Tibial nerve (tissue), 4 donors: ENCODE measurements at places on chromosomes 11 and 22.

- DNase-seq: peak; percentile 12
Observed at GRCh38 chr22:46971099-46971763, 208.8 kb downstream of the TBC1D22A start.

DNA sequence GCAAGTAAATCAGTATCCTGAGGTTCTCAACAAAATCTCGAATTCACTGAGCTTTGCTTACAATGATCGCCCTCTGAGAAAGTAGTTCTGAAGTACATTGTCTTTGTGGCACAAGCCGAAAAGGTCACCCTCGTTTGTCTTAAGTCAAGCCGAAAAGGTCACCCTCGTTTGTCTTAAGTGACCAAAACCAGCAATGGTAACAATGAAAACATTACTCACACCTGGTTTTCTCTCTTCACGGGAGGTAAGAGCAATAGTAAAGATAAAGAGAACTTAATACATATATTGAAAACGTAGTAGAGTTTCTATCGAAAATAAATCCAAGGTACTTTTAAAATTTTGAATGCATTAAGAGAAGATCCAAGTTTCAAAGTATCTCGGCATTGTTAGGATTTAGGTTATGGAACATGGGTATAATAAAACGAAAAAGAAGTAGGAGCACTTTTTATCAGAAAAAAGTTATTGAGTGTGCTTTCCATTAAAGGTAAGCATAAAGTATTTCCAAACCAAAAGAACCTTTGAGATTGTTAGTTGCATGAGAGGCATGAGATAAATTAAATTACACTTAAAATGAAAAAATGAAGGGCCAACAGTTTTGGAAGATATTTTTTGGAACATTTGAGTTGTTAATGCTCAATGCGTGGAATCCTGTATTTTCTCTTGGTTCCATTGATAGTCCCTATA, 1.2 kb downstream of the BARX2 start:
- DNase-seq: no peak

DNA sequence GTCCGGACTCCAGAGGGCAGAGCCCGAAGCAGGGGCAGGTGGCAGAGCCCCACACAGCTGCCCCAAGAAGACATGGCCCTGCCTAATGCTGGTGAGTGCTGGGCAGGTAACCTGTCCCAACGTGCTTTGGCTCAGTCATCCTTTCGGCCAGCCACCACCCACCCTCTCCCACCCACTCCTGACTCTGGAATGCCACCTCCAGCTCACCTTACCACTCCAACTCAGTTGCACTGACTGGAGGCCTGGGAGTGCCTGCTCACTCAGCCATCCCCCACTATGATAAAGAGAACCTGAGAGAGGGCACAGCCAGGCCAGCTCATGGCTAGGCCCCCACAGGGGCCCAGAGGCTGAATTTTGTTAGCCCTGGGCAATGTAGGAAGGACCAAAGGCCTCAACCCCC, 53.8 kb upstream of the MPEG1 start:
- DNase-seq: no peak

DNA sequence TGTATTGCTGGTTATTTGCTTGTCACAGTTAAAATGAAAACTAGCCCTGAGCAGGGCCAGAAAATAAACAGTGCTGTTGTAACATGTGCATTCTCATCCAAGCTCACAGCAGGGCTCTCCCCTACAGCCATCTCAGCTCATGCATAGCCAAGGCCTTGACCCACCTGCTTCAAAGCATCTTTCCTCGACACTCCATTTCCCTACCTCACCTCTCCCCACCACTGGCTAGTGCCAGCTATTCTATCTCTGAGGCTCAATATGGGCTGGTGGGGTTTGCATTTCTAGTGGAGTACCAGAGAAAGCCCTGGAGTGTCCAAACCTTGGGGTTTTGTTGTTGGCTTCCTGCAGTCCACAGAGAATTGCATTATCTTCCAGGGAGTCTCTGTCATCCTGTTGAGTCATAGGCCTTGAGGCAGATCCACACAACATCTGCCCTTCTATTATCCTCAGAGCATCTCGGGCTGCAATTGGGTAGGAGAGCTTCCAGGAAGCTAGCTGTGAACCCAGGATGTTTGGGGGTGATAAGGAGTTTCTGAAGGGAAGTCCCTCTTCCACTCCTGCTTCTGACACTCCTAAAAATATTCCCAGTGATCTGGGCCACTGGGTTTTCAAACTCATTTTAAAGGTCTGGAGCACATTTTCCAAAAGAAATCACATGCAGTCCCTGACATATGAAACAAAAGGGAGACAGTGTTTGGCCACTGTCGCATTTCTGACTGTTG, 36.1 kb upstream of the AMOTL1 start:
- DNase-seq: no peak

DNA sequence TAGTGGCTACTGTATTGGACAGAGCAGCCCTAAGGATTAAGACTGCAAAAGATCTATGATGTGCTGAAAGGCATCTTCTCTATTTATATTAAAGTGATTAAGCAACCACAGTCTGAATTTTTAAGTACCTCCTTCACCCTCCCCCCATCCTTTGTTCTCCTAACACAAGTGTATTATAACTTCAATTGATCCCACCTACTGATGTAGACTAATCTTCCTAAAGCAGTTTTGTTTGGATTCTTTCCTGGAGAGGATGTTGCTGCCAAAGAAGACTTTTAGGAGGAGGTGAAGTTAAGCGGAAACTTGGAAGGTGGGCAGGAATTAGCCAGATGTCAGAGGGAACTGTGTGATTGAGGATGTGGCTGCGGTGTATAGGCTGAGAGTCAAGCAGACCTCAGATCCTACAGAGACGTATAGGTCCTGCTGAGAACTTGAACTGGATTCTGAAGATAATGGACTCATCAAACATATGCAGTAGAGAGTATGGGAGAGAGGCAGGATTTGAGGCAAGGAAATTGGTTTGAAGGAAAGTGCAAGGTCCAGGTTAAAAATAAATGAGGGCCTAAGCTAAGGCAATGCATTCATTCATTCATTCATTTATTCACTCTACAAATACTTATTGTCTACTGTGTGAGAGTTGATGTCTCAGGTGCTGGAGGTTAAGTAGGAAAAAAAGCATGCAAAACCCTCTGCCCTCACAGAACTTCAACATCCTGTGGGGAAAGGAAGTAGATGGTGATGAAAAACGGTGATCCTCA, 5.2 kb upstream of the RASSF10 start:
- no peak for DNase-seq

- no peak for DNase-seq
Observed at GRCh38 chr11:111982541-111983186, 42.5 kb upstream of the DLAT start.

DNA sequence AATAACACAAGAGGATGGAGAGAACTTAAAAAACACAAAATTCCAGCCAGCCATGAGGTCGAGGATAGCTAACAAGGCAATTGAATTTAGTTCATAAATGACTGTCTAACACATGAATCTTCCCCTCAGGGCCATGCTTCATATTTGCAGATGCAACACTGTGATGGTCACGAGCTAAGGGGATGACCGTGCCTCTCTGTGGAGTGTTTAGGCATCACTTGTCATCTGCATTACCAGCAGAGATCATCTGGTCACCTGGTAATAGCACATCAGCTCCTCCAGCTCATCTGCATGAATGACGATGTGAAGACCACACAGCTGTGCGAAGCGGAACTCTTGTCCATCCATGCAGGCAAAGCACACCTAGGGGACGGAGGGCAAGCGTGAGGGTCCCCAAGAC, 20.9 kb upstream of the SLC25A1 start:
- no peak for DNase-seq

GRCh38 chr22:46002757-46003270, 25.9 kb upstream of the WNT7B start:
- no peak for DNase-seq

- no peak for DNase-seq
Observed at GRCh38 chr11:491358-491757, 15.7 kb downstream of the RNH1 start.

GRCh38 chr11:43802509-43802908, 78.1 kb upstream of the ALKBH3 start:
- no peak for DNase-seq

DNA sequence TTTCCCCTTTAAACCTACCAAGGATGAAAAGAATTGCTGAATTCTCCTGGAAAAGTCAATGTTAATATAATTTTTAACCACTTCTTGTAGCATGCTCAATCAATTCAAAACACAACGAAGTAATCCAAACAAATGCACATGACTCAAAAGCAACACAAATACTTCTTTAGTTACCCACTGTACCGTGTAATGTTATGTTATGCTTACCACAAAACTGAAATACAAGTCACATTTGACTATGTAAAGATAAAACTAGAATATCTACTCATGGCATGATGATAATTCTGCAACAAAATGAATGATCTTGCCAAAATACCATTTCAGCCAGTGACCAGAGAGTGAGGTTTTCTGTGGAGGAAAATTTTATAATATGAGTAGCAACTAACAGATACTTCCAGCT, 587.0 kb downstream of the DLG2 start:
- DNase-seq: no peak

DNA sequence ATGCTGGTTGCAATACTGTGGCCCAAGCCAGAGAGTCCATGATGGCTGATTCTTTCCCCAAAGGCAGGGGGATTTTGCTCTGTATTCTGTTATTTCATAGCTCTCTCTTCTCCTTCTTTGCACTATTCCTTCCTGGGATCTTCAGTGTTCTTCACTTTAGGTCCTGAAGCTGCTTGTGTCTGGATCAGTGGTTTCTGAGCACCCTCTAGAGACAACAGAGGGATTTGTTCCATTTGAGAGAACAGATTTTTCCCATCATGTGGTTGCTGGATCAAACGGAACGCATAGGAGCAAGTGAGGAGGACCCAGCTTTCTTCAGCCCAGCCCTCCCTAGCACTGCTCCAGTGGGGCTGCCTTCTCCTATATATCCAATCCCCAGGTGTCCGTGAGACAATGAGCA, 68.7 kb upstream of the SYN3 start:
- DNase-seq: no peak

DNA sequence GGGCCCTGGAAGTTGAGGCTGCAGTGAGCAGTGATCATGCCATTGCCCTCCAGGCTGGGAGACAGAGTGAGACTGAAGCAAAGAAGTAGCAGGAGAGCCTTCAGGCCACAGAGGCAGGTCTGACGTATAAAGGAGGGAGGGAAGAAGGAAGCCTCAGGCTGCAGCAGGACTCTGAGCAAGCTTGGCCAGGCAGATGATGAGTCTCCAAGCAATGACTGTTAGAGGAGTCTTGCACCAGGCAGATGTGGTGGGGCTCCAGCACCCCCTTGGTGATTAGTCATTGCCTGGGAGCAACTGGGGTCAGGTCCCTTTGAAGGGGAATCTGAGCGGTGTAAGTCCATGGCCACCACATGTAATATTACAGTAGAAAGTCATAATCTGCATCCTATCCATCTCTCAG, 36.6 kb upstream of the NFAM1 start:
- DNase-seq: no peak

GRCh38 chr11:75768909-75769771, 562 bp downstream of the DGAT2 start:
- DNase-seq: no peak

- DNase-seq: no peak
Observed at GRCh38 chr22:50695421-50696250, 23.0 kb downstream of the SHANK3 start.

DNA sequence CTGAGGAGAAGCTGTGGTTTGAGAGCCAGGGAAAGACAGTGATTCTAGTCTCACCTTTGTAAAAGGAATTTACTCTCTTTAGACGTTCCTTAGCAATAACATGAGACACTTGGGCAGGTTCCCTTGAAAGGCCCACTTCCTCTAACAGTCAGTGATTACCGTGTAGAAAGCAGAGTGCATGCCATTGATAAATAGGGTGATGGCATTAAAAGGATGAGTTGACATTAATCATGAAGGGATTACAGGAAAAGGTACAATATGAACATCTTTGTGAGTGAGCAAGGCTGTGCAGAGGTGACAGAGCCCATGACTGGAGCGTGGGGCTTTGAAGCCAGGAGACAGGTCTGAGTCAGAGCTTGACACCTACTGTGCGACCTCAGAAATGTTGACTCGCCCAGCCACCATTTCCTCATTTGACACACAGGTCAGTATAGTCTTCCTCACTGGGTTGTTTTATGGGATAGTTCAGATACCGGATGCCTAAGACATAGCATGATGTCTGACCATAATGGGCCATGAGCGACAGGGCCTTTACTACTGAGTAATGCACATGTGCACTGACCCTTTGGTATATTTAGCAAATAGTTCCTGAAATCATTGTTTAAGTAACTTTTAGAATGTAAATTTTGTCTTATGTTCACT, 341.7 kb upstream of the MTNR1B start:
- no peak for DNase-seq

DNA sequence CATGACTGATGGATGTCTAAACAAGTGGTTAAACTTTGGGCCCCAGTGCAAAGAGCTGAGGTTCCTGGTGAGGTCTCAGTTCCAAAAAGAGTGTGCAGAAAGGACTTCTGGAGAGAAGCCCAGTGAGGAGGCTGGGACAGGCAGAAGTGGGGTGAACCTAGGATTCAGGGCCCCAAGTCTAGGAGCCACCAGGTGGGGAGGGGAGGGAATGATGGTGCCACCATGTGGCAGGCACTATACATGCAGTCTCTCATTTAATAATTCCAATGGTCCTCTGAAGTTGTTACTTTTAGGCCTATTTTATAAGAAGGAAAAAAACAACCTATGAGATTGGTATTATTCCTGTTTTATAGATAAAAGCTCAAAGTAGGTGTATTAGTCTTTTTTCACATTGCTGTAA, 102.0 kb downstream of the INSC start:
- DNase-seq: no peak

DNA sequence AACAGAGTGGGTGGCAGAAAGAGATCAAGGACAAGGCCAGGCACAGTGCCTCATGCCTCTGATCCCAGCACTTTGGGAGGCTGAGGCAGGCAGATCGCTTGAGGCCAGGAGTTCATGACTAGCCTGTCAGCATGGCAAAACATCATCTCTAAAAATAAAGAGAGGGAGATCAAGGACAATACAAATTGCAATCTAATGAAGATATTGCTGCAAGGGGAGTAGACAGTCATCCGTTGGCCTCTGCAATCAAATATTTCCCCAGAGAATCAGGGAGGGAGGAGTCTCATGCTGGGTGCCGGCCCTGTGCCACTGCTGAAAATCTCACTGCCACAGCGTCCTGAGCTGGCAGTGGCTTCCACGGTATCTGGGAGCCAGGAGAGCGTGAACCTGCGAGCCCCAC, 19.4 kb upstream of the IL17RA start:
- DNase-seq: no peak

GRCh38 chr22:39773976-39774539, 119.5 kb downstream of the ENTHD1 start:
- DNase-seq: no peak

- no peak for DNase-seq
Observed at GRCh38 chr11:19474954-19475721, 234.4 kb upstream of the E2F8 start.

GRCh38 chr22:24761888-24762675, 12.4 kb downstream of the PIWIL3 start:
- no peak for DNase-seq

- peak; percentile 80 for DNase-seq
Observed at GRCh38 chr11:118918128-118918685, 7.5 kb downstream of the BCL9L start.

- no peak for DNase-seq
Observed at GRCh38 chr11:45607995-45608394, 57.4 kb downstream of the CHST1 start.
